Caco-2 (cell line): ENCODE measurements at places on chromosomes 2 and 18. TPM values are rescaled to one million over a fixed set of nuclear protein-coding genes. Genes with fewer than 3 reads are reported as not detected.

MAB21L4 gene
- total RNA-seq: 53.1 and 69.9 TPM in 2 replicates

DNA sequence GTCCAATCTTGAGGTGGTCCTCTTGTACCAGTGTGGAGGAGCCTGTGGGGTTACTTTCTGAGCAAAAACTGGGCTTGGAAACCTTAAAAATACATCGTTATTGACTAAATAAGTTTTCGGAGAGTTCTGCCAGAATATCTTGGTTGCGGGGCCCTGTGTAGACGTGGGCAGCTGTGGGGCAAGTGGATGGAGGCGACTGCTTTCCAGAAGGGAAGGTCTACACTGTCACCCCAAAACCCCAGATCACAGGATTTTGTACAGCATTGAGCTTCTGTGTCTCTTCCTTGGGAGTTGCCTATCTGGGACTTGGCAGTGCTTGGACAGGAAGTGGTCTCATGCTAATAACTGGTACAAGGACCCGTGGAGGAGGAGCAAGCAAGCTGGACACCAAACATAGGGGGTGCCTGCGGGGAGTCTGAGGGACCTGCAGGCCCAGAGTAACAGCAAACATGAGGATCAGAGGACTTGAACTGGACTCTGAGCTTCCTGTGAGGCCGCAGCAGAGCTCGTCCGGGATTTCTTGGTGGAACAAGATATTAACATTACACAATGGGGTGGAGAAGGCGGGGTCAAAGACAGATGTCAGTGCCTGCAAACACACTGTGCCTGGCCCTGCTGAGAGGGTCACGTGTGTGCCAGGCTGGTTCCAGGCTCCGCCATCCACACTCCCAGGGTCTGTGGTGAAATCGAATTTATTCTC, 48.0 kb upstream of the CTLA4 start:
- DNase-seq: peak; percentile 39

DNA sequence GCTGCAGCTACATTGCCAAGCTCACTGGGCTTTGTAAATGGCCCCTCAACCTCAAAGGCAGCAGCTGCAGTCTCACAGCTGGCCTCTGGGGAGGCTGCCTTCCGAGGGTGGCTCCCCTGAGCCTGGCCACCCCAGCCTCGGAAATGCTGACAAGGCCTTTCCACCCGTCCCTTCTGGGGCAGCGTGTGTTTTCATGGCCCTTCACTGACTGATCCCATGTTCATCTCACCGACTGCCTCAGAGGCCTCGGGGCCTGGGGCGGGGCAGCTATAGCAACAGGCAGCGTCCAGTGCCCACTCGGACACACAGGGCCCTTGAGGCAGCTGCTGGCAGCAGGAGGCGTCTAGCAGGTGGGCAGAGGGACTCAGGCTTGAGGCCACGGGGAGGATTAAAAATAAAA, 149.7 kb downstream of the GLI2 start:
- no peak for DNase-seq

- no peak for DNase-seq
These were observed 115.9 kb upstream of the TANK start for GRCh38 chr2:161044095-161044865.
